GM12878 (cell line): ENCODE measurements at places on chromosomes 5 and 9. TPM values are rescaled to one million over a fixed set of nuclear protein-coding genes. Genes with fewer than 3 reads are reported as not detected.

DNA sequence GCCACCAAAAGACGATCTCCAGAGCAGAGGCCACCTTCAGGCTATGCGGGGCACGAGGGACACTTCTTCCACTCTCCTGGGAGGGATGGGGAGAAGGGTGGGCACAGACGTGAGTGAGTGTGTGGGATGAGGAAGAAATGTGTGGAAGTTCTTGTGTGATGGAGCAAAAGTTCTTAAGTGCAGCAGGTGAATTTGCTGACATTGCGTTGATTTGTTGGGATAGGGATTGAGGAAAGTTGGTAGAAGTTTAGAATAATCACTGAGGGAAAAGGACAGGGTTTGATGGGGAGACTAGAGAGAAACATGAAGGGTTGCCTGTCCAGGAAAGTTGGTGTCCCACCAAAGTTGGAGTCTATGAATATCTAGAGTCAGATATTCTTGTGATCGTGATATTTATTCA, 2.2 kb downstream of the AOPEP start:
- H3K4me3 ChIP-seq, result no peak overlapping the region
- no peak overlapping the region for H3K27ac ChIP-seq
- peaks cover 3% of the 10 kb centered on the region; the same call in 1 of the 2 replicates for H3K4me1 ChIP-seq

DNA sequence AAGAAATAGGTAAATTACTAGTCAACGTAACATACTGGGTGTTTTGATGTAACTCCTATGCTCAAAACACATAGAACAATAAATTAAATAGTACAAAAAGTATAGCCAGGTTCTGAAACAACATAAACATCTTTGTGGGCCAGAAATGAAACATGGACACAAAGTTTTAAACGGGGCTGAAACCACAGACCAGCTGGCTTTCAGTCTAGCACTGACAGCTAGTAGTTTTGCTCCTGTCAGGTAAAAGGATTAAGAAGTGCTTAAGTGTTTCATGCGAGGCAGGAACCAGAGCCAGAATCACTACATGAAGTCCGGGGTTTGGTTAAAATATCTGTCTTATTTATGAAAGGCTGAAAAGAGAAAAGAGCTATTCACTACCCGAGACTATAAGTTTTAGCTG, 19.5 kb downstream of the DCAF10 start:
- H3K4me3 ChIP-seq, result no peak overlapping the region
- no peaks in the 10 kb centered on the region for H3K27me3 ChIP-seq
- H3K4me1 ChIP-seq, result peaks cover 2% of the 10 kb centered on the region; the same call in 1 of the 2 replicates
- no peak overlapping the region for H3K27ac ChIP-seq
- no peak for DNase-seq

GRCh38 chr9:90167914-90168313, 474.7 kb downstream of the DIRAS2 start:
- no peak overlapping the region for H3K4me3 ChIP-seq
- no peaks in the 10 kb centered on the region for H3K4me1 ChIP-seq
- no peak overlapping the region for H3K27ac ChIP-seq
- no peak for DNase-seq
- H3K36me3 ChIP-seq, result no peaks in the 10 kb centered on the region

FOXE1 gene
- total RNA-seq, result not detected in 2 replicates

DNA sequence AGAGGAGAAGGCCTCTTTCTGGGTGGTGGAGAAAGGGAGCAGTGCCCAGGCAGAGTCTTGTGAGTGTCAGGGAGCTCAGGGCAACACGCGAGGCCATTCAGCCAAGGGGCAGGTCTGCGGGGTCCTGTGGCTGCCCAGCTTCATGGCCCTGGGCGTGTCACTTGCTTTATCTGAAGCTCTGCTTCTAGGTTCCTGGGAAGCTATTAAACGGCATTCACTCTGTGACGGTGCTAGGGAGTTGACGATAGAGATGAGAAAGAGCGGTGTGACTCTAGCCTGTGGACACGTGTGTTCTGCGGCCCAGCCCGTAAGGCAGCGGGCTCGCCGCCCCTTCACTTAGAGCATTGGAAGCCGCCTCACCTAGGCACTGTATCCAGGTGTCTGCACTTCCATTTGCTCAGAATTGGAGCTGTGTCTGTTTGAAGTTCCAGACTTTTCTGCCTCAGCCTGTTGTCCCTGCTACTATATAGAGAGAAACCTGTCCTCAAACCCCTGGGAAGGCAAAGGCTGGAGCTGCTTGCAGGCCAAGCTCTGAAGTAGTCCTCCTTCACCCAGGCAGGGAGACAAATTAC, 88.3 kb downstream of the PHF2 start:
- H3K27me3 ChIP-seq, result no peaks in the 10 kb centered on the region
- no peaks in the 10 kb centered on the region for H3K4me1 ChIP-seq
- H3K27ac ChIP-seq, result no peak overlapping the region
- H3K4me3 ChIP-seq, result no peak overlapping the region
- H3K36me3 ChIP-seq, result no peaks in the 10 kb centered on the region
- DNase-seq, result no peak

LVRN gene
- total RNA-seq, result not detected in 2 replicates

- H3K27ac ChIP-seq, result no peak overlapping the region
- no peaks in the 10 kb centered on the region for H3K4me1 ChIP-seq
- no peaks in the 10 kb centered on the region for H3K27me3 ChIP-seq
Measured at GRCh38 chr5:119746984-119747383, 117.6 kb downstream of the FAM170A start.

CDKN2B gene
- total RNA-seq, result 0.15 and 0.19 TPM in 2 replicates

GRCh38 chr9:134193912-134194535, 29.7 kb upstream of the RNU6ATAC start:
- no peaks in the 10 kb centered on the region for H3K4me1 ChIP-seq
- H3K27me3 ChIP-seq, result no peaks in the 10 kb centered on the region
- H3K36me3 ChIP-seq, result no peaks in the 10 kb centered on the region
- no peak overlapping the region for H3K27ac ChIP-seq

SLC46A2 gene
- not detected in 2 replicates for total RNA-seq

ARHGEF28 gene
- 0.15 and 0.19 TPM in 2 replicates for total RNA-seq

ELAVL2 gene
- total RNA-seq, result 1.1 and 1.3 TPM in 2 replicates

- no peaks in the 10 kb centered on the region for H3K4me1 ChIP-seq
- no peak overlapping the region for H3K4me3 ChIP-seq
- no peak for DNase-seq
- H3K27ac ChIP-seq, result no peak overlapping the region
Measured at GRCh38 chr5:135814316-135814715, 20.1 kb upstream of the SLC25A48 start.

DNA sequence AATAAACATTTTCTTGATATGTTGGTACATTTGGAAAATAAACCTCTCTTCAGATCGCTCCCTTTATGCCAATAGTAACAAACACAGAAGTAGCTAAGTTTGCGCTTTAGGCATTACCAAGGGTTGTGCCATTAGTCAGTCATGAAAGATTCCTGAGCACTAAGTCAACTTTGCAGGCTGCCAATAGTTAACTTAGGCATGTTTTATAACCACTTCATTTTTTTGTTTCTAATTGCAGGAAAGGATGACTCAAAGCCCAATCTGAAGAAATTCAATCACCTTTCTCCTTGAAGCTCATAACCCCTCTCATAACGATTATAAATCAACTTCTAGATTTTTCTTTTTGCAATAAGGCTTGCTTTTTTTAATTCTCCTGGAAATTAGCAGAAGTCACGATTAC, 517.0 kb downstream of the AGTPBP1 start:
- no peaks in the 10 kb centered on the region for H3K36me3 ChIP-seq
- H3K4me1 ChIP-seq, result no peaks in the 10 kb centered on the region
- DNase-seq, result no peak
- no peaks in the 10 kb centered on the region for H3K27me3 ChIP-seq
- H3K27ac ChIP-seq, result no peak overlapping the region

DNA sequence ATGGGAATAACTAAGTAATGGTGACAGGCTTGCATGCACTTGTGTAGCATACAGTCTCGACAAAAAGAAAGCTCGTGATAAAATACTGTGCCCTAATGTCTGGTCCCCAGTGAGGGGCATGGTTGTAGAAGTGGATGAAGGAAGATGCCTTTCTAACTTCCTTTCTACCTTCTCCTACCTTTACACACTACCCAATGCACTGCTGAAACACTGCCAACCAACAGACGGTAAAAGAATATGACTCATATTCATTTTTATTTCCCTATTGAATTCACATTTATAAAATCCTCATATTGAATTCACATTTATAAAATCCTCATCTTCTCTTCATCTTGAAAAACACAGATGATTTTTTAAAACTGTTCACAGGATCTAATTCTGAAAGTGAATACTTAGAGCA, 223.0 kb downstream of the PJA2 start:
- no peak overlapping the region for H3K27ac ChIP-seq
- H3K36me3 ChIP-seq, result peaks cover 1% of the 10 kb centered on the region; the same call in 1 of the 2 replicates
- H3K27me3 ChIP-seq, result no peaks in the 10 kb centered on the region

- no peak for DNase-seq
- H3K4me3 ChIP-seq, result no peak overlapping the region
- H3K27me3 ChIP-seq, result no peaks in the 10 kb centered on the region
Measured at GRCh38 chr9:107894572-107895261, 405.1 kb upstream of the KLF4 start.

- H3K27ac ChIP-seq, result peak overlapping the region; percentile 48
- H3K4me1 ChIP-seq, result peaks cover 31% of the 10 kb centered on the region
- no peaks in the 10 kb centered on the region for H3K36me3 ChIP-seq
- no peaks in the 10 kb centered on the region for H3K27me3 ChIP-seq
Measured at GRCh38 chr9:134925011-134925511, 7.3 kb upstream of the FCN1 start.

- no peaks in the 10 kb centered on the region for H3K36me3 ChIP-seq
- no peaks in the 10 kb centered on the region for H3K4me1 ChIP-seq
- H3K27ac ChIP-seq, result no peak overlapping the region
- H3K27me3 ChIP-seq, result no peaks in the 10 kb centered on the region
- no peak overlapping the region for H3K4me3 ChIP-seq
Measured at GRCh38 chr5:125088522-125089105, 342.2 kb upstream of the ZNF608 start.

MARCHF6 gene
- total RNA-seq, result 76.2 and 83.2 TPM in 2 replicates

PARP8 gene
- 34.5 and 37.0 TPM in 2 replicates for total RNA-seq

- H3K27me3 ChIP-seq, result peaks cover 17% of the 10 kb centered on the region
- H3K36me3 ChIP-seq, result no peaks in the 10 kb centered on the region
- no peak overlapping the region for H3K4me3 ChIP-seq
- no peaks in the 10 kb centered on the region for H3K4me1 ChIP-seq
Measured at GRCh38 chr5:56703952-56704351, 111.4 kb upstream of the MAP3K1 start.

DNA sequence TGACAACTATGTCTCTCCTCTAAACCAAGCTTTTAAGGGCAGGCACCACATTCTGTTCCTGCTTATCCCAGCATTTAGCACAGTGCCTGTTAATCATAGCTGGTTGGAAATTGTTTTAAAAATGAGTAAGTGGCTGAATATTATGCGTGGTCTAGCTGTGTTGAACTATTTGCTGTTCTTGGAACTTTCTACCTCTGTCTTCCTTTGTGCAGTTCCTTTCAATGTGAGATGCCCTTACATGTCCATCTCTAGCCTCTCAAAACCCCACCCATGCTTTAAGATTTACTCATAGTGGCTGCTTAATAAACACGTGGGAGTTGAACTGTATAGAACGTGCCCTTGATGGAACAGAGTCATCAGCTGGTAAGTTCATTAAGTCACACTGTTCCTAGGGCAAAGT, 34.5 kb downstream of the C9orf57 start:
- H3K4me1 ChIP-seq, result no peaks in the 10 kb centered on the region
- no peak for DNase-seq
- H3K4me3 ChIP-seq, result no peak overlapping the region
- H3K27me3 ChIP-seq, result no peaks in the 10 kb centered on the region

GRCh38 chr5:34669931-34670516, 13.9 kb downstream of the RAI14 start:
- no peaks in the 10 kb centered on the region; the same call in 1 of the 2 replicates for H3K27me3 ChIP-seq
- H3K4me1 ChIP-seq, result no peaks in the 10 kb centered on the region
- no peak for DNase-seq
- H3K4me3 ChIP-seq, result no peak overlapping the region
